ENCODE measurements at places on chromosomes 4 and X.

DNA sequence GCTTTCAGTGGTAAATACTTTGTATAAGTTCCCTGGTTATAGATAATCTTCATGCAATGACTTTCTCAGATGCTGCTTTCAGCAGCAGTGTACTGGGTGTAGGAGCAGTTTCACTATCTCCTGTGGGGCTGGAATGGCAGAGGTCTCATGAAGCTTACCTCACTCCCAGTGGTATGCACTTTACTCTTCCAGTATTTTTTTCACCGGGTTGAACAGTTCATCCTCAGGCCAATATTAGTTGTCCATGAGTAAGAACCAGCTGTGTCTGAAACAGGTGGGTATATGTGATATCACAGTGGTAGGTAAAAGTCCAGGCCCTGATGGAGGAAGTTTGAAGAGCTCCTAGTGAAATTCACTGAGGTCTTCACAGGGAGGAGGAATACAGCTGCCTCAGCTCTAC lies 351.5 kb upstream of the EMCN start:
- no peak for DNase-seq

GRCh38 chrX:40368611-40369061 lies 212.1 kb upstream of the ATP6AP2 start:
- DNase-seq, result no peak

- no peak for DNase-seq
Measured at GRCh38 chrX:5220421-5220820, 1008.2 kb downstream of the NLGN4X start.

GRCh38 chr4:102399021-102399420 lies 53.7 kb upstream of the SLC39A8 start:
- DNase-seq, result no peak

DNA sequence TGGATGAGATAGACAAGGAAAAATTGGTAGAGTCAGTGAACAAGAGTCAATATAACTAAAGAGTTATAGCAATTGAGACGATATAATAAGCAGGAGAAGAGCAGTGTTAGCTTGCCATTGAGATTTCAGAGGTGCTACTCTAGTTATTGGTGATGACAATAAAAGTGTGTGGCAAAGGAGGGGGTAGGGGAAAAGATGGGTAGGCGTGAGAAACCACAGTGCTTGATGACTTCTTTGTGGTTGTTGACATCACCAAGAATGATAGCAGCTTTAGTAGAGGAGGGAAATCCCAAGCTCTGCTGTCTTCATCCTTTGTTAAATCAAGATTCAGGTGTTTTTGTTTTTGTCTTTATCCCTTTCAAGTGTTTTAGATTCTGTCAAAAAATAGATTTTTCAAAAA lies 179.9 kb upstream of the PPP3CA start:
- peak; percentile 15 for DNase-seq

GRCh38 chr4:152169683-152170082 lies 366.2 kb downstream of the FBXW7 start:
- no peak for DNase-seq

DNA sequence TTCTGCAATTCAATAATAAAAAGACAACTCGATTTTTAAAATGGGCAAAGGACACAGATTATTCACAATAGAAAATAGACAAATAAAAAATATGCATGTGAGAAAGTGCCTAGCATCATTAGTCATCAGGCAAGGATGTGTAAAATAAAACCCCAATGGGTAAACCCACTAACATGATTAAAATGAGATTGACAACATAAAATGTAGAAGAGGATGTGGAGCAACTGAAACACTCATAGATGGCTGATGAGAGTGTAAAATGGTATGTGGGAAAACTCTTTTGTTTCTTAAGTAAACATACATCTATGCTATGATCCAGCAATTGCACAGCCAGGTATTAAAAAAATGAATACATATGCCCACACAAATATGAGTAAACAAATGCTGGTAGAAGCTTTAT lies 177.6 kb downstream of the IQCM start:
- DNase-seq, result no peak

GRCh38 chr4:141913928-141914327 lies 277.5 kb downstream of the IL15 start:
- no peak for DNase-seq

DNA sequence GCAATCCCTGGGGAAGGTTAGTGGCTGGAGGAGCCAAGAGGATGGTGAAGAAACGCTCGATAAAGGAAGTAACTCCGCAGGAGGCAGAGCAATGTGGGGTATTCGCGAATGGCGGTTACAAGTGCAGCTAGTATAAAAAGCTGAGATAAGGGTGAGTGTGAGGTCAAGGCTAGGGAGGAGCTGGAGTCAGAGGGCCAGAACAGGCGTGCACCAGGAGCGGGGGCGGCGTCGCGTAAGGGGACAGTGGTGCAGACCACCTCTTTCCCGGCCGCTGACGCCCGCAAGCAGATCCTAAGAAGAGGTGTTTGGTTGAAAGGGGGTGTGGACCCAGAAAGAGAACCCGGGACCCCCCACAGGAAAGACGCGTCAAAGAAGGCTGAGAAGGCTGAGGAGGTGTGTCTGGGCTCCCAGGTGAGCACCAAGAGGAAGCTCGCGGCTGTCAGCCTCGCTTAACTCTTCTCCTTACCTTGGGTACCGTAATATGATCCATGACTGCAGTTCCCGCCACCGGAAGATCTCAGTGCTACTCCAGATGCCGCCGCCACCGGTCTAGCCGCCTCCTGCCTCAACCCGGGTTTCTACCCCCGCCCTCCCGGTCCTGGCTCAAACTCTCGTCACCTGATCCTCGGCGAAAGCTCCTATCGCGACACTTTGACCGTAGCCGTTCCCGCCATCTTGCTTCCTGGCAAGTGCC lies at the start of gene MTMR8:
Gene MTMR8, minus strand, starts transcription at position 579 of the 694 bp plus-strand sequence. Its CDS starts 89 bp downstream, at position 490.
- peak; percentile 44 for DNase-seq

DNA sequence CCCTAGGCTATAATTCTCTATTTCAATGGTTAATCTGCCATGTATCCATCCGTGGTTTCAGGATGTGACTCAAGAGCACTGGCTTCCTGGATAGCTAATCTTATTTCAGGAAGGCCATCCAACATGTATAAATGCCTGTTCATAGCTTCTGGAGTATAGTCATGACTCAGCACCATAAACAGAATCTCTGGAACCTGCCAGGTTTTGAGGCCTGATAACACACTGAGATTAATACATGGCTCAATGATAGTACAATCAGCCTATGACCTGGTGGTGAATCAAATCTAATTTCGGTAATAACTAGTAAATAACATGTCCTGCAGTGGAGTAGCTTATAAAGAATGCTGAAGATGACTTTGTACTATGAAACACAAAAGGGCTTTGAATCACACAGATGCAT lies 5.7 kb upstream of the IL13RA2 start:
- DNase-seq, result no peak

DNA sequence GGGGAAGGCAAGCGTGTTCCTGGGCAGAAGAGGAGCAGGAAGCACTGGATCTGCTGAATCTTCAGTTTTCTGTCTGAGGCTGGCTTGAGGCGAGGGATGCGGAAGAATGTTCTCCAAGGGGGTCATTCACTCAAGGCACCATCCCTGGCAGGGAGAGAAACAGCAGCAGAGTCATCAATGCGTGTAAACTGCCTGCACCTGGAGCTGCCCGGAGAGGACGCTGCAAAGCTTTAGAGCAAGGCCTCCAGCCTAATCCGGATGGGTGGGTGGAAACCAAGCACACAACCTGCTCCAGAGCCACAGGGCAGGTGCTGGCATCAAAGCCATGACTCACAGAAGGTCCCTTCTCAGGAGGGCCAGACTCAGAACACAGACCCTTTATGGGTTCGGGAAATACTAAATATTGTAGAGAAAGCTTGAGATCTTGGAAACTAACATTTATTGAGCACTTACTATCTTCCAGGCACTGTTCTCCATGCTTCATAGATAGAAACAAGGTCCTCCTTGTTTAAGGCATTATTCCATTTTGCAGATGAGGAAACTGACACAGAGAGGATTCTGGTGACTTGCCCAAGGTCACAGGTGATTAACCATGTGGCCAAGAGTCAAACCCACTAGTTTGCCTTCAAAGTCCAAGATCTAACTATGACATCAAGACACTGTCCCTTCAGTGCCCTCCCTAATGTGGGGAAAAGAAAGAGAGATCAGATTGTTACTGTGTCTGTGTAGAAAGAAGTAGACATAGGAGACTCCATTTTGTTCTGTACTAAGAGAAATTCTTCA lies 7.7 kb downstream of the PROM1 start:
- DNase-seq, result no peak

GRCh38 chr4:8427761-8428287 lies 12.7 kb downstream of the ACOX3 start:
- no peak for DNase-seq

GRCh38 chrX:13028871-13029636 lies 15.4 kb downstream of the FAM9C start:
- DNase-seq, result no peak

DNA sequence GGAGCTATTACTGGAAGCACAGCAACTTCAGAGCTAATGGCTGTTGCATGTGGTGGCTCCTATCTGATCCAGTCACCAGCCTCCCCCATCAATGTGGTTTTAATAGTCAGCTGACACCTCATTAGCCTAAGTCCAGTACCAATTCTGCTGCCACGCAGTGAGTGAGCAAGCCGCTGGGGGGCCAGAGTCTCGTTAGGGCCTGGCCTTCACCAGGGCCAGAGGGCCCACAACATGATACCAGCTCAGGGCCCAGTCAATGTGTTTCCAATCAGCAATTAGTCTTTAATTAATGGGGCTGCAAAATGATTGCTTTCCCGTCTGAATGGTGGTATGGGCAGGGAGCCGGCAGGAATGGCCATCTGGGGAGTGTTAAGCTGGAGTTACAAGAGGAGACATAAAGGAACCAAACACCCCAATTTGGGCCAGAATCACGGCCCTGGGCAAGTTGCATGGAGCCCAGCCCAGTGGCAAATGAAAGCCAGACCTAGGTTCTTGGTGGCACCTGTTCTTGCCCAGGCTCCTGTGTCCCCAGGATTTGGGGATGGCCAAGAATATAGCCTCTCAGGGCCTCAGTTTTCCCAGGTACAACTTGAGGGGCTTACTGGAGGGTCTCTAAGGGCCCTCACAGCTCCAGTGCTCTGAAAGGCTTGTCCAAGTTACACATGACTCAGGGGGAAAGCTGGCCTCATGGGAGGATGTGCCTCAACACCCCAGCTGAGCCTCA lies 119.2 kb downstream of the EFNB1 start:
- DNase-seq, result no peak

GRCh38 chrX:44042751-44043150 lies 69.6 kb upstream of the NDP start:
- DNase-seq, result no peak

- no peak for DNase-seq
Measured at GRCh38 chr4:124783847-124784246, 71.3 kb upstream of the ANKRD50 start.

DNA sequence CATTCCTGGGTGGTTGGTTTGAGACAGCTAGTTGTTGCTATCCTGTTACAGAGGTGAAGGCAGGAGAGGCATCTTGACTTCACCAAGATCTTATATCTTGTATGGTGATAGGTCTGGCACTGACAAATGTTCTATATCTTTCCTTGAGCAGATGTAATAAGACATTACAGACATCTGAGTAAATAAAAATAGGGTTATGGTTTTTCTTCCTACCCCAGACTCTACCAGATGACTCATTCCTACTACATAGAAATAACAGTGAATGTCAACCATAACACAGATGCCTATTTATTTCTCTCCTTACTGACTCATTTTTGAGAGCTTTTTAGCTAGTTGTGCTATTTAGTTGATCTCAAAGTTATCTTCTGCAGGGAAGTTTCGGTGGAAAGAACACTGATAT lies 21.9 kb downstream of the HNRNPH2 start:
- no peak for DNase-seq

GRCh38 chr4:61911313-61911756 lies 711.2 kb downstream of the ADGRL3 start:
- no peak for DNase-seq

DNA sequence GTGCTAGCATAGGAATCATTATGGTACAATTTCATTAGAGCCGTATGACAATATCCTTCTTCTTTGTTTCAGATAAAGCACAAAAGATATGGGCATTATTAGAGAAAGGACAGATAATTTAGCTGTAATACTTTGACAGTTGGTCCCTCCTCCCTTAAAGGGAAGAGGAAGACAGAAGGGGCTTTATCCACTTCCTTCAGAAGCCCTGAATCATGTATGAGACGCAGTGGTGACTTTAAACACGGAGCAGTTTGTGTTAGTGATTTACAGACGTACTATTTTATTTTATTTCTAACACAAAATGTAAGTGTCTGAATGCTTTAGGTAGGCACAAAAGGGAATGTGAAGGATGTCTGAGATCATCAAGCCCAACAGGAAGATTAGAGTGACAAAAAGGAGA lies 467.7 kb downstream of the IL15 start:
- no peak for DNase-seq

GRCh38 chr4:83974111-83974780 lies 438.3 kb downstream of the GPAT3 start:
- DNase-seq, result no peak

DNA sequence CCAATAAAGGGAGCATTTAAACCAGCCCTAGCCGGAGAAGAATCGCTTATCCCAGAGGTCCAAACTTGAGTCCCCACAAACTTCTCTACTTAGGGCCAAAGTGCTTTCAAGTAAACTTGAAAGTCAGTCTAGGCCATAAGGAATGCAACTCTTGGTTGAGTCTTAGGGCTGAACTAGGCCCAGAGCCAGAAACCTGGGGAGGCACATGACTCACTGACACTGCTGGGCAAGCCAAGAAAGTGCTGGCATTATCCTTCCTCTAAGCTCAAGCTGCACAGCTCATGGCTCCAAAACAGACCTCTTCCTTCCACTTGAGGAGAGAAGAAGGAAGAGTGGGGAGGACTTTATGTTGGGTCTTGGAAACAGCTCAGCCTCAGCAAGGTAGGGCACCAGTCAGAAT lies 1257.3 kb upstream of the DIAPH2 start:
- DNase-seq, result no peak

DNA sequence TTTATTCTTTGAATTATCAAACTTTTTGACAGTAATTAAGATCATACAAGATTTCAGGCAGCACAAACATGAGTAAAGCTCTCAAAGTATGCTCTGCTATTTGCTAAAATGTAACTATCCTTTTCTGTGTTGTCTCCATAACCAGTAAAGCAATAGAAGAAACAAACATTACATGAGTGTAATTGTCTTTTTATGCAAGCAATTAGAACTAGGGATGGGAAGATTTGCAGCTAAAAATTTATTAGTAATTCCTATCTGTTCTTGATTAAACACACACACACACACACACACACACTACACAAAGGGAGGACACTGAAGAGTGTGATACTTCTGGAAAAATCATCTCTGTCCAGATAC lies 512.9 kb downstream of the FAT4 start:
- DNase-seq, result no peak

DNA sequence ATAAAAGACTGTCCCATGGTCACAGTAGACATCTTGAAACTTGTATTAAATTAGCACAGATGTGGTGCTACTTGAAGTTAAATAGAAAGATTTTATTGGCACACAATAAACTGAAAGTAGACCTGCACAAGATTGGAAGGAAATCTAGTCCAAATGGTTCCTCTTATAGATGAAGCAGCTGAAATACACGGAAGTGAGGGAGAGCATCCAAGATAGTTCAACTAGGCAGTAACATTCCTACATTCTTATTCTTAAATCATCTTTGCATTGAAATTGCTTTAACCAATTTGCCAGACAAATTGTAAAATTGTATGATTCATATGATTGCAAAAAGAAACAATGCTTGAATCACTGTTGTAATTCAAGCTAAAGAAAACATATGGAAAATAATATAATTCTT lies 87.6 kb upstream of the VCX3B start:
- DNase-seq, result no peak

Data from activated CD8-positive, alpha-beta memory T cell treated with anti-CD3 and anti-CD28 coated beads for 1 hour (primary cell).